ENCODE measurements at places on chromosomes 2 and 18.

GRCh38 chr2:38554973-38555595 is 47.6 kb downstream of the HNRNPLL start:
- no peak for DNase-seq

DNA sequence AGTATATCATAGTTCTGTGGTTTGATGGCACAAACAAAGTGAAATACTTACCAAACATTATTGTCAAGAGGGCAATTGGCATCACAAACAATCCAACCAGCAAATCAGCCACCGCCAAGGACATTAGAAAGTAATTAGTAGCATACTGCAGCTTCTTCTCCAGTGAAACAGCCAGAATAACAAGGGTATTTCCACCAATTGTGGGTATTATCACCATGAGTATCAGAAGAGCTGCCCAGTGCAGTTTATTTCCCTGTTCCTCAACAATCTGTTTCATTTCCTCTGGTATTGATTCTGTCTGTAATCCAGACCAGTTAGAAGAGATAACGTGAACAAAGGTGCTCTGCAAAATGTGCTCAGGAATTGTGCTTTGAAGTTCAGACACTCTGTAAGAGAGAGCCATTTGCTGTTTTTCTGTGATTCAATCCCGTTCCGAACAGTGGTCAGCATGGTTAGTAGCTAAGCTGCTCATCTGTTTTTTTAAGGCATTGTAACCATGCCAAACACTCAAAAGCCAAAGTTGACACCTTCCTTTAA is 1.4 kb downstream of the HTR2B start:
- DNase-seq: no peak

- DNase-seq: no peak
Observed at GRCh38 chr18:55988537-55988936, 400.5 kb upstream of the TCF4 start.

- DNase-seq: no peak
Observed at GRCh38 chr18:49625021-49625691, 63.3 kb downstream of the LIPG start.

DNA sequence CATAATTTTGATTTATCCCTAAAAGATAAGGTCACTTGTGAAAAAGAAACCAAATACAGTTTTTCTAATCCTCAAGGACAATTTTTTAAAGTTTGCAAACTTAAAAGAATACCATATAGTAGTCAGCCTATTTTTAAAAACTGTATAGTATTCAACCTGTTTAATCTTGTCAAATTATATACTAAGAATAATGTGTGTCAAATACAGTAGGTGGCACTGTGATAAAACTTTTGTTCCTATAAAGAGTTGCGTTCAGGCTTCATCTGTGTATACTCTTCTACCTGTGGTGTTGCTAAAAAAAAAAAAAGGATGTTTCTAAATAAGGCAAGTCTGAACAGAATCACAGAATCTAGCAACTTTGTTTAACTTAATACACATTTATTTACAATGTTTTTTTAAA is 68.6 kb downstream of the CCDC138 start:
- no peak for DNase-seq

- DNase-seq: no peak
Observed at GRCh38 chr2:84526562-84526961, 10.3 kb downstream of the DNAH6 start.

DNA sequence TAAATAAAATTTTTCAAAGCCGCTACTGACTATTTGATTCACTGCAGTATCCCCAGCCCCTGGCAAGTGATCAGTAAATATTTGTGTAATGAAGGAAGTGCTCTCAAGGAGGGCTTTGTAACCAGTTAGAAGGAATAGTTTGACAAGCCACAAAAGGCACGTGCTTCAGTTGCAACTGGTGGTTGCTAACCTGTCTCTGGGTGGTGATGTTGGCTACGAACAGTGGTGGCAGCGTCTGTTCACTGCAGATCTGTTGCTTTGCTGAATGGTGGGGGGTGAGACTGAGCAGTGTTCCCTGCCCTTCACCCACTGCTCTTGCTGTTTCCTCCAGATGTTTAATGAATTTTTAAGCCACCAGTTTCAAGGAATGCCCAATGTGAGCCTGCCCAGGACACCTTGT is 73.9 kb upstream of the SIX2 start:
- DNase-seq: no peak

DNA sequence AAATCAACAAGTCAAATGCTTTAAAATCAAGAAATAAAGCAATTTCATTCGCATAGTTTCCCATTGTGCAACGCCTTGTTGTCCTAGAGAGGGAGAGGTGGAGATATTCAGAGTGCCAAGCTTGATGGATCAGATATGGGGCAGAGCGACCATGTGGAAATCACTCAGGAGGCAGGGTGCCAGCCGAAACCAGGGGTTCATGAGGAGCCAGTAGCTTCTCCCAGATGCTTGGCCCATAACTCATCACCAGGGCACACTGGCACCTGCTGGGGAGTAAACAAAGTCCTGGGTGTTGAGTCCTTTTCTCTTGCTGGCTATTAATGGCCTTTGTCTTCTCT is 53.0 kb upstream of the ASAP2 start:
- no peak for DNase-seq

GRCh38 chr2:9826208-9826607 is 17.1 kb upstream of the TAF1B start:
- DNase-seq: no peak

DNA sequence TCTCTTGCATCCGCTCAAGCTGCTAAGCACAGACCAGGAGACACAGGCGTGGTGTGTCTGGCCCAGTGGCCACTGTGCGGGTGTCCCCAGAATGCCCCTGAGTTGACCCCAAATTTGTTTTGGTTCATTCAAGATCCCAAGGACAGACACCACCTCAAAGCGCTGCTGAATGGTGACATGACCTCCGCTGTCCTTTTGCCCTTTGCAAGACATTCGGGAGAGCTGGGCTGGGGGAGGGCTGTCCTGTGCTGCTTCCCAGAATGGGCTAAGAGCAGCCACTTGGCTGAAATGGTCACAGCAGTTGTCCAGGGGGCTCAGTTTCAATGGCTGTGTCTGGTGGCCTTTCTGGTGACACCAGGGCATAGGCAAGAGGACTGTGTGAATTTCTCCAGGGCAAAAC is 84.1 kb downstream of the SMIM21 start:
- no peak for DNase-seq

- no peak for DNase-seq
Observed at GRCh38 chr2:71538241-71538640, 84.9 kb downstream of the DYSF start.

GRCh38 chr2:84844141-84844540 is 36.7 kb downstream of the TRABD2A start:
- DNase-seq: no peak
